Activated T-cell treated with anti-CD3 and anti-CD28 coated beads, Interleukin-2, amount 50 U/mL, for 72 hours (primary cell): ENCODE measurements at places on chromosomes 6 and 20. TPM values are rescaled to one million over a fixed set of nuclear protein-coding genes. Genes with fewer than 3 reads are reported as not detected.

PPIL6 gene
- total RNA-seq, result 0.17 TPM

- no peak for DNase-seq
Measured at GRCh38 chr6:120965814-120966213, 368.5 kb downstream of the TBC1D32 start.

GRCh38 chr6:42068173-42068572, 17.8 kb downstream of the TAF8 start:
- DNase-seq, result no peak

- no peak for DNase-seq
Measured at GRCh38 chr6:136129365-136129764, 120.7 kb downstream of the MTFR2 start.
